ENCODE measurements at places on chromosomes 16 and 17.

GRCh38 chr17:79108232-79108850 lies 33.7 kb downstream of the ENGASE start:
- DNase-seq, result no peak

DNA sequence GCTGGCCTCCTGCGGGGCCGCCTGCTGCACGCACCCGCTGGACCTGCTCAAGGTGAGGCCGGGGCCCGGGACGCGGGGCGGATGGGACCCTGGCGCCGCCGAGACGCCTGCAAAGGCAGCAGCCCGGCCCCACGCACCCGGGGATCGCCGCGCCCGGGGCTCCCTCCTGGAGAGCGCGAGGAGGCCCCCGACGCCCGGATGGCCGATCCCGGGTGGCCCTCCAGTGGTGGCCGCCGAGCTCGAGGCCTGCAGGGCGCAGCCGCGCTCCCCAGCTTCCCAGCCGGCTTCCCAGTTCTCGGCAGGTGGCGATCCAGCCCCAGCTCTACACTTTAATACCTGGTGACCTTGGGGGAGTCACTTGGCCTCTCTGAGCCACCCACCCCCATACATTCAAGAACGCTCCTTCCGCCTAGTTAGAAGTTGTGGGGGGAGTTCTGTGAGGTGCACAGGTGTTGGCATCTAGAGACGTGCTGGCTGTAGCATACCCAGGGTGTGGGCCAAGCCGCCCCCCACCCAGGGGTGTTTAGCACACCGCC lies 452 bp downstream of the SLC25A10 start:
- no peak for DNase-seq

- DNase-seq, result no peak
These were observed 8.7 kb downstream of the DLX4 start for GRCh38 chr17:49977463-49978389.

GRCh38 chr16:22235839-22236745 lies 30.0 kb downstream of the EEF2K start:
- no peak for DNase-seq

GRCh38 chr17:66829386-66829864 lies 5.5 kb upstream of the CACNG5 start:
- DNase-seq, result peak; percentile 79

DNA sequence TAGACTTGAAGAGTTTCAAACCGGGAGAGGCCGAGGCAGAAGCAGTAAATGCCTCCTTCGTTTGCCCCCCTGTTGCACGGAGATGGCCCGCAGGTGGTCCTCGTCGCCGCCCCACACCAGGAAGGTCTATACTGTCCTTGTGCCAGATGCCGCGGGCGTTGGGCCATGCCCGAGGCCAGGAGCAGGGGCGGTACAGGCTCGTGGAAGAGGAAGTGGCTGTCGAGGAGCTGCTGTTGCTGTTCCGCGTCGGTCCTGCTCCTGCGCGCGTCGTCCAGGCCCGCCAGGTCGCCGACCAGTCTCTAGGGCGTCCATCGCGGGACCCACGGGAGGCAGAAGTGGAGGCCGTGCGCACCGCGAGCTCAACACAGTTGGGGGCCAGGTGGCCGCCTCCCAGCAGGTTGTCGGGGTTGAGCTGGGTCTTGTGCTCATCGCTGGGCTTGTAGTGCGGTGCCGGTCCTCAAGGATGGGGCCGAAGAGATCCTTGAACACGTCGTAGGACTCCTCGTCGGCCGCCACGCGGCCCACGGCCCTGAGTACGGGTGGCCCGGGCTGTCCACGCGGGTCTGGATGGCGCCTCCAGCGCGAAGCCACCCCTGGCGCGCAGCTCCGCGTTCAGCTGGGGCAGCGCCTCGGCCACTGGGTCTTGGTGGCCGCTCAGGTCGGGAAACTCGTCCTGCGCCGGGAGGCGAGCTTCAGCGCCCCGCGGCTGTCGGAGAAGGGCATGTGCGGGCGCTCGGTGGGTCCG lies 13.1 kb upstream of the C16orf87 start:
- peak; percentile 45 for DNase-seq

DNA sequence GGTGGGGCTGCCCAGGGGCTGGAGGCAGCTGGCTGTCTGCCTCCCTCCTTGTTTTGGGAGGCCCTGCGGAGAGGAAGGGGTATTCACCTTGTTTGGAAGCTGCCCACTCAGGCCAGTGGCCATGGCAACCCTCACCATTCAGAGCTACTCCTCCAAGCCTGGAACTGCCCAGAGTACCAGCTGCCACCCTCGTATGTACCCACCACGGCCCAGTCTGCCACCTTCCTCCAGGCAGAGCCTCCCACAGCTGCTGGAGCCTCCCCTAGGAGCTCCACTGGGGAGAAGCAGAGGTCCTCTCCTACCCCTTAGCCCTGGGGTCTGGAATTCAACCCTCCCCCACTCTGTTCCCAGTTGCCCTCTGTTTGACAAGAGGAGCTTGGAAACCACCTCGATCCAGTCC lies 90.7 kb downstream of the AXIN2 start:
- no peak for DNase-seq

DNA sequence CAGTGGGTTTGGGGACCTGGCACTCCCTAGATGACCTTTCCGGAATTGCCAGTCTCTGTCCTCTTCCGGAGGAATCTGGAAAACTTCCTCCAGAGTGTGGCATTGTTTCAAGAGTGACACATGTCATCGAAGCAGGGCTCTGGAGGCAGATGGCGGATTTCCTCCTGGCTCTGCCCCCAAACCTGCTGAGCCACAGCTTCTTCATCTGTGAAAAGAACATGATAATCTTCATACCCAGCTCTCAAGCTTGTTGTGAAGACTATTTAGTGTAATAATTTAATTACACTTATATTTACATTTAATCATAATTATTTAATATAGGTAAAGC lies 19.7 kb upstream of the TEX2 start:
- no peak for DNase-seq

DNA sequence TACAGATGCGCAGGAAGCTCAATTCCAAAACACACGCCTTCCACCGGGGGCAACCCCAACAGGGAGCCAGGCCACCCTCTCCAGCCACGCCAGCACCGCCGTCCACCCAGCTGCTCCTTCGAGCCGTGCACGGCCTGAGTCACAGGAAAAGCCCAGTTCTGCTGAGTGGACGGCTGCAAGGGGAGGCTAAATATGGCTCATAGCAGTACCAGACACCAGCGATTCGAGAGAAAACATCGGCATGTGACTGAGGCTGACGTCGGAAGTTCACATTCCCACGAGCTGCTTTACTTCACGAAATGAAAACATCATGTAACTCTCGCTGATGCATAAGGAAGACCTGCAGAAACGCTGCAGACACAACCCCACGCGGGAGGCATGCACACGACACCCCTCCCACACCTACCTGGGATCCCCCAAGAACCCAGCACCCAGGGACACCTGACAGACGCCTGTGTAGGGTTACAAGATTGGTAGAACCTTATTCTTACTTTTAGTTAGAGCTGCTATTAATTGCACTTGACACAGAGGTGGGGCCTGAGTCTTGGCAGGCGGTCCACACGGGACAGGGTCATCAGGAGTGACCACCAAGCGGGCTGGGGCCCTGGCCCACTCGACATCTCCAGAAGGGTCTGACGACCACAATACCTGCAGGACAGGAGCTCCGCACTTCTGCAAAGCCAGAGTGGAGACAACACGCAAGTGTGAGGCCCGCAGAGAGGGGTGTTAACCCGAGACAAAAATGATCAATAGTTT lies 116.8 kb downstream of the ANKRD11 start:
- DNase-seq, result no peak

DNA sequence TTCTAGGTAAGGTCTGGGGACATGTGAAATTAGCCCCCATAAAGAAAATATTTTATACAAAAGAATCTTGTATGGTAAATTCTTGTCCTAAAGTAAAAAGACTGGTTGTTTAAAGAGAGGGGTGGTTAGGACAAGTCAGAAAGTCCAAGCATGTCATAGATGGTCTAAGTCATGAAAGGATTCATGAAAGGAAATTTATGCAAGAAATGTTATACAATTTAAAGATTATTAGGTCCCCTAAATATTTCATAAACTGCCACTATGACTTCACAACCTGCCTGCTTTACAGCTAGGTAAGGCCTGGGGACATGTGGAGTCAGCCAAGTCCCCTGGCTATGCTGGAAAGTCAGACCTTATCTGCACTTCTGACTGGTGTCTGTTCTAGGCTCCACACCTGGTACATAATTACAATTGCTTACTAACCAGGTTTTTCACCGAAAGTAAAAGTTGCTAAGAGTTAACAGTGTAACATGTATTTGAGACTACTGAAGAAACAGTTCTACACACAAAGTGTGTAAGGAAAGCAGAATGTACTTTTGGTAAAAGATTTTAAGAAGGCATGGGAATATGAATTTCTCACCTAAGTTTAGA lies 17.0 kb downstream of the N4BP1 start:
- DNase-seq, result no peak

DNA sequence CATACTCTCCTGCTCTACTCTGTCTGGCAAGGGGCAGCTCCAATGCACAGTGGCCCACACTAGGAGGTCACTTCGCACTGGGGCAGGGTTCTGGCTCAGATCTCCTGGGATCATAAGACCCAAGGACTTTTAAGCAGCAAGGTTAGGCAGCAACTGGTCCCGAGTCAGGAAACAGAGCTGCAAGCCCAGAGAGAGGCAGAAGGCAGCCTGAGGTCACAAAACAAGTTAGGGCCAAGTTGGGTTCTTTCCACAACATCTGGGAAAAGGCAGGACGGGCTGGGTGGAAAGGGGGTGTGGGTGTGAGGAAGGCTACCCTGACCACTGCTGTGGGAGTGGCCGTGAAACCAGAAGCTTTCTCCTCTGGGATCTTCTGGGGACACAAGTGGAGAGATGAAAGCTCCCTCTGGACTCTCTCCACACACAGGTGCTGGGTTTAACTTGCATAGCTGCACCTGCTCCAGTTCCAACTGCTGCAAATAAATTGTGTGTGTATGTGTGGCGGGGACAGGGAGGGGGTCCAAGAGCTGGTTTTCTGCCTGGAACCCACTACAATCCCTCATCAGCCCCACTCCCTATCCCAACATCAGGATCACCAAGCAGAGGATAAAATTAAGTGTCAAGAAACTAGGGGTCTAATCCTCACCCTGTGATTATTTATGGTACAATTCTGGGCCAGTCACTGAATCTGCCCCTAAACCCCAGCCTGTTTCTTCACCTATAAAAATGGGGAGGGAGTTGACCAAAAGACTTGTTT lies 8.0 kb upstream of the TSPOAP1 start:
- DNase-seq, result no peak

GRCh38 chr17:628089-628941 lies 86.3 kb downstream of the VPS53 start:
- no peak for DNase-seq

DNA sequence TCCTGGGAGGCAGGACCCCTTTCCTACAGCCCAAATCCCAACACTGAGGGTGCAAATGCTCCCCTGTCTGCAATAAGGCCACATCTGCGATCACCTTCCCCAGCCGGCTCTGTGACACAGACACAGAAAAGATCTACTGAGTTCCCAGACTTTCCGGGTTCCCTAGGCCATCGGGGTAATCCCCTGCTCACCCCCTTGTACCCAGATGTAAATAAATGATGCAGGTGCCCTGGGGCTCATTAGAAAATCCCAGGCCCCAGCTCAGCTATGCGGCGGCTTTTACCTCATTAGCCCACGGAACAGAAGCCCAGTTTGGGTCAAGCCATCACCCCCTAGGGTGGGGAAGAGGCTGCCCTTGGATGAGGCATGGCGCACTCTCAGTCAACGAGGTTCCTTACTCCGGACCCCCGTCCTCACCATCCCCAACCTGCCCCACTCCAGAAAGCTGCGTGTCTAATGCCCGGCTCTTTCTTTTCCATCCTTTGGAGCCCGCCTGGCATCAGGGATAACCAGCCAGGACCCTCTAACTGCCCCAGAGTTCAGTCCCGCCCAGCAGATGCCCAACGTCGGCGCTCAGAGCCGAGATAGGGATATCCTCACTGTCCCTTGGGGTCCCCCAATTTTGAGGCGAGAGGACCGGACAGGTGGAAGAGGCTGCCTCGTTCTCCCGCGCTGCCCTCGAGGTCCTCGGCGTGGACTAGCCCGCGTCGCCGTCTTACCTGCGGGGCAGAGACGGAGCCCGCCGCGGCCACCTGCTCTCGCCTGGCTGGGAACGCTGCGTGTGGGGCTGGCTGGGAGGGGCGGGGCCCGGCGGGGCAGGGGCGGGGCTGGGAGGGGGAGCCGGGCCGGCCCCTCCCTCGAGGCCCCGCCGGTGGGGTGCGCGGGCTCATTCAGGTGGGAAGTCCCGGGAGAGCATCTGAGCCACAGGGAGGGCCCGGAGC lies at the start of gene ZNF385C:
TSS of gene ZNF385C (minus strand) at position 783 of the 941 bp plus-strand sequence. CDS start 35,417 bp downstream, outside the sequence.
- no peak for DNase-seq

DNA sequence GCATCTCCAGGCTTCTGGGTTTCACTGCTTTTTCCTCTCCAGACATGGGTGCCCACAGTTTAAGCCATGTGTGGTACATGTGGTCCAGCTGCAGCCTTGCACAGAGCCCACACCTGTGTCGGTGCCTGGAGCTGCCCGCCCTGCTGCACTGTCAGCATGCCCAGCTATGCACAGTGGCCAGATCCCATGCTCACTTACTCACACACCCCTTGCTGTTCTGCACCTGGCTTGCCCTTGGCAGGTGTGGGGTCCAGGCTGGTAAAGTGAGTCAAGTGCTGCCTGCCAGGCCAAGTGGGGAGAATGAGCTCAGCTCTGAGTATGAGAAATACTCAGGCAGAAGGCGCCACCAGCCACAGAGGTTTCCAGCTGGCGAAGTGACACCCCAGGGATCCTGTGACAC lies 739.9 kb downstream of the CDH11 start:
- no peak for DNase-seq

DNA sequence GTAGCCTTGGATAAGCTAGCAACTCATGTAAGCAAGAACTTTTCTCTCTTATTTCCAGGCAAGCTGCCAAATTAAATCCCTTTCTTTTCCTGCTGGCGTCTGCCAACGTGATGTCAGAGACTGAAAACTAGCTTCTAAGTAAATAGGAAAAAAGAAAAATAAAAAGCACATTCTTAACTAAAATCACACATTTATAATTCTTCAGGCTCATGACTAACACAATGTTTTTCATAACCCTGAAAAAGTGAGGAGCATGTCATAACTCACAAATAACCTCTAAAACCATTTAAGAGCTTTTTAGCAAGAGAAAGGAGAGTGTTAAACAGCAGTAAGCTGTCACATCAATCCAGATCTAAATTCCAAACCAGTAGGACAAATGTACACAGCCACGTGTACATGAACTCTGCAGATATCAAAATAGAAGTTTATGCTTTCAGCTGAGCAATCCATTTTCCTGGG lies 110.0 kb downstream of the N4BP1 start:
- no peak for DNase-seq

GRCh38 chr16:81001330-81001729 lies 5.4 kb downstream of the CMC2 start:
- DNase-seq, result no peak

- no peak for DNase-seq
These were observed 669.0 kb upstream of the RBFOX1 start for GRCh38 chr16:6663668-6664067.

- DNase-seq, result no peak
These were observed 13.9 kb upstream of the SLX4 start for GRCh38 chr16:3625331-3625730.

- DNase-seq, result no peak
These were observed 1.3 kb downstream of the LHX1 start for GRCh38 chr17:36938566-36939051.

All from H1 (cell line).